Smooth muscle cell of the brain vasculature (primary cell): ENCODE measurements at places on chromosomes 11 and 22.

DNA sequence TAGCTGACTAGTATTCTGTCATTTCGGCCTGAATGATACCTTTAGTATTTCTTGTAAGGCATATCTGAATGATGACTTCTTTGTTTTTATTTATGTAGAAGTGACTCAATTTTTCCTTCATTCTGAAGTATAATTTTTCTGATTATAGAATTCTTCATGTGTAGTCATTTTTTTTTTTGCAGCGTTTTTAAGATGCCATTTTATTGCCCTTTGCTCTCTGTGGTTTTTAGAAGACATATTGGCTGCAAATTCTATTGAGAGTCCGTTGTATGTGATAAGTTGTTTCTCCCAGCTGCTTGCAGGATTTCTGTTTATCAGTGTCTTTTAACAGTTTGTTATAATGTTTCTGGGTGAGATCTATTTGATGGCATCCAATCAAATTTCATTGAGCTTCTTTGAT lies 1224.8 kb downstream of the JRKL start:
- DNase-seq, result no peak

- no peak for DNase-seq
Observed at GRCh38 chr22:46394622-46395021, 59.1 kb downstream of the TRMU start.

DNA sequence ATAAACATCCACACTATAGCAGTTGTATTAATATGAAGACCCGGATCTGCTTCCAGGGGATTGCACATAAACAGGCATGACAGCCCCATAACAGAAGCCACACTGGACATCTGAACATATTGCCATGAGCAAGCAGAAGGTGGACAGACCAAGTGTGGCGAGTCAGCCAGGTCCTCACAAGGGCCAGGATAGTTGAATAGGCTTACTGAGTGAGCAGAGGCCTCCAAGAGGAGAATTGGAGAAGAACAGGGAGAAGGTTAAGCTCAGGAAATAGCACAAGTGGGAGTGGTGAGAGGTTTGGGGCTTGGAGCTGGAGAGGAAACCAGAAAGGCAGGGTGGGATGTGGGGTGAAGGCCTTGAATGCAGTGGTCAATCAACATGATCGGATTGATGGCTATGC lies 10.8 kb downstream of the SLC35C1 start:
- no peak for DNase-seq

DNA sequence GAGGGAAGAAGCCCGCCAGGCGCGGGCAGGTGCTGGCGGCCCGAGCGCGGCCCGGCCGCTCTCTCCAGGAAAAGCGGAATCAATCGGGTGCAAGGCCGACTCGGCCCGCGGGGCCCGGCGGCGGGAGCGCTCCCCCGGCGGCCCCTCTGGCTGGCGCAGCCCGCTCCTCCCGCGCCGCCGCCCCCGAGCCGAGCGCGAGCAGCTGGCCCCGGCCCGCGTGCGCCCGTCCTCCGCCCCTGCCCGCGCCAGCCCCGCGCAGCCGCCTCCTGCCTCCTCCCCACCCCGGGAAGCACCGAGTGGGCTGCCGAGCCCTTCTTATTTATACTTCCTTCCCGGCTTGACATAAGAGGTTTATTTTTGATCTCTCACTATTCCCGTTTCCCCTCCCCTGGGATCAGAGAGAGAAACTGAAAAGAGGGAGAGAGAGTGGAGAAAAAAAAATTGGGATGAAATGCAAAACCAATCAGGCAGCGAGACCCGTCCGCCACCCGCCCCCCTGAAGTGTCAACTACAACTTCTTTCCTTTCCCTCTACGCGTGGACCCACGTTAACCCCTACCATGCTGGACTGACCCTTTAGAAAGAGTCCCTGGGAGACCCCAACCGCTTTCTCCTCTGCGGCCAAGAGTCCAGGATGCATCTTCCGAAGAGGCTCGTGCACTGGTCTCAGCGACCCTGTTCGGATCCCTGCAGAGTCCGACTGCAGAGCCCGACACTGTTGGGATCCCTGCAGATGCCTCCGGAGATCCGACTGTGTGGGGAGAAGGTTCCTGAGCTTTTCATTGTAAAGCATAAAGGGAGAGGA lies at the start of gene ADAMTS8:
Gene ADAMTS8 (minus strand): TSS at position 294 of the 804 bp plus-strand sequence. CDS start 323 bp downstream, outside the sequence.
- DNase-seq, result no peak

DNA sequence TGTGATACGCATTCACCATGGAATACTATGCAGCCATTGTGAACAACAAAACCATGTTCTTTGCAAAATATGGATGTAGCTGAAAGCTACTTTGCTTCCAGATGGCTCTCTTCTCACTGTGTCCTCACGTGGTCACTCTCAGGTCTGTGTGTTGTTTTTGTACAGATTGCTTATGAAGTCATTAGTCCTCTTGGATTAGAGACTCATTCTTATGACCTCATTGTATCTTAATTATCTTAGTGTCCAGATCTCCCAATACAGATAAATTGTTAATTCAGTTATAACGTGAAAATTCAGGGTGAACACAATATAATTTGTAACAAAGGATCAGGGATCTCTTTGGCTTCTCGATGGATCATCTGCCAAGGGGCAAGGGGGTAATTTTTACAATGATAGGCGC lies 100.4 kb upstream of the TOP3B start:
- DNase-seq, result no peak

DNA sequence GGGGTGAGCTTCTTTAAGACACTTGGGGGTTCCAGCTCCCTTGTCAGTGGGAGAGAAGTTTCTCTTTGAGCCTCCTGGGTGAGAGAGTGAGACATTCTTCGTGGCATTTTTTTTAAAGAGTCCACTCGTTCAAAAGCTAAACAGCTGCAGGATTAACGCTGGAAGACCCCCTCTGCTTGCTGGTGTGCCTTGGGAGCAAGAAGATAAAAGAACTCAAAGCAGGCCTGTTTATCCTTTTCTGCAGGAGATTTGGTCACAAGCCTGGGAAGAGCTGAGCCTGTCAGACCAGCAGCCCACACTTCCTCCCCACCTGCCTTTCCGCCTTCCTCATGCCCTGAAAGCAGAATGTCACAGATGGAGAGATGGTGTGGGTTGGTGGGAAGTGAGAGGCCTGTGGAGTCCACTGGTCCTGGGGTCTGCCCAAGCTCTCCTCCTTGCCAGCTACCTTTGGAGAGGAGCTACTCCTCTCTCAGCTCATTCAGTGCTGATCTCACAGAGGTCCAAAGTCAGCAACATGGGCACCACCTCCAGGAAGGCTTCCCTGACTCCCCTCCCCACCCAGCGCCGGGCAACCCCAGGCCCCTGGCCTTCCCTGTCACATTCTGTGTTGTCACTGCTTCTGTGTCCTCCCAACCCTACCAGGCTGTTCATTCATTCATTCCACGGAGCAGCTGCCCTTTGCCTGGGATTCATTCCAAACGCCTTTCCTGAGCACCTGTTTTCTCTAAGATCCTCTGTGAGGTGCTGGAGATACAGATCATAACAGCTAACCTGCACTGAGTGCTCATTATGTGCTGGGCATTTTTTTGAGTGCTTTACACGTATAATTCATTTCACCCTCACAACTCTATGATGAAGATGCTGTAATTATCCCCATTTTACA lies 6.7 kb downstream of the GDPD5 start:
- DNase-seq, result no peak

DNA sequence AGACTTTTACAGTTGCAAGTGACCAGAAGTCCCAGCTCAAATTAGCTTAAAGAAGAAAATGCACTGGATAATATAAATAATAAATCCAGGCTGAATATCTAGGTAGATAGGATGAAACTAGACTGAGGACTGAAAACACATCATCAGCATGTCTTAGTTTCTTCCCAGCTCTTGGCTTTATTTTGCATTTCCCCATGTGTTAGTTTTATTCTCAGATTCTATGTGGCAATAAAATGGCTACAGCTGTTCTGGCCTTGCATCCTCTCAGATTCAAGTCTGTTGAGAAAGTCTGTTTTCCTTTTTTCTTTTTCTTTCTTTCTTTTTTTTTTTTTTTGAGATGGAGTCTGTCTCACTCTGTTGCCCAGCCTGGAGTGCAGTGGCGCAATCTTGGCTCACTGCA lies 22.6 kb upstream of the CAT start:
- no peak for DNase-seq

DNA sequence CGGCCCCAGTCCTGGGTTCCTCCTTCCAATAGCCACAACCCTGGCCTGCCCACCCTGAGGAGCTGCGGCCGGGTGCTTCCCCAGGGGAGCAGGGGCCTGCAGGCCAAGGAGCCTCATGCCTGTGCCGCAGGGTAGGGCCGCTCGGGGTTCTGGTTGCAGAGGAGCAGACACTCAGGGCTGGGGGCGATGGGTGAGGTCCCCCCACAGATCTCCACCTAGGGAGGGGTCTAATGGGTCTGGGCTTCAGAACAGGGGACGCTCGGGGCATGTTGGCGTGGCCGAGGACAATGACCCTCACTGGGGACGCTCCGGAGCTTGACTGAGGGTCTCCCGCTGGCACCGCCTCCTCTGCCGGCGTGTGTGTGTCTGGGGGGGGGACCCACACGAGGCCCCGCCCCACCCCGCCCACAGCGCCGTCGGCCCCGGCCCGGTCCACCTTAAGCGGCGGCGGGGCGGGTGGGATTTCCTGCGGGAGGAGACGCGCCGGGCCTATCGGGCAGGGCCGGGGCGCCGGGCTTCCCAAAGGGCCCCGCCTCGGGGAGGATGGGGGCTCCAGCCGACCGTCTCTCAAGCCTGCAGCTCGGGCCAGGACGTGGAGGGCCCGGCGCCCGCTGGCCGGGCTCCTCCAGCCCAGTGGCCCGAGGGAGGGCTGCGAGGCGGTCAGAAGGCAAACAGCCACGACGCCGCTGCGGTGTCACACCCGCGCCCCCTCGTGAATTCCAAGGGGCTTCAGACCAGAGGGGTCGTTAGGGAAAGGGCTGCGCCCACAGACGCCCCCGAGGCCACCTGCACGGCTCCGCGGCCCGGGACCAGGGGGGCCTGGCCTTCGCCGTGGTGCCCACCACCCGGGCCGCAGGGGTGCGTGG lies 640 bp upstream of the ZDHHC8 start:
- DNase-seq, result peak; percentile 43

DNA sequence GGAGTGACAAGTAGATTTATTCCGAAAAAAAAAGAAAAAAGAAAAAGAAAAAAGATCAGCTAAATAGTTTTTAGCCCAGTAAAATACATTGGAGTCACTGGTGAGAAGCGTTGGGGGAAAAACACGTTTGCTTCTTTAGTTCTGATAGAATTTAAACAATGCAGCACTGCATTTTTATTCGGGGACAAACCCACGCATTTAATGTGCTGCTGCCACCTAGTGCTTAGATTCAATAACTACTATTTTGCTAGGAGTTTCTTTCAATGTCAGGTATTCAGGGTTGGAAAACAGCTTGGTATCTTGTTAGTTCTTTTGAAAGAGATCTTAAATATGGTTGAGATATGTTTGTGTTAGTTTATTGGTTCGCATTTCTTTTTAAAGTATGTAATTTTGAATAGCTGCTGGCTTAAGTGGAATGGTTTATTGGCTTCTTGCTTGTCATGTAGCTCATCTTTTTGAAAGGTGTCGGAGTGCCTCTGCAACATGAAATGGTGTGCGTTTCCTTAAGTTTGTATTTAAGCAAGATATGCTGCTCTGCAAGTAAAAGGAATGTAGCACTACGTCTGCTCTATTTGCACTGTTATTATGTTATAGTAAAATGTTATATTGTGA lies 41.9 kb downstream of the SVIP start:
- peak; percentile 20 for DNase-seq

- DNase-seq, result no peak
Observed at GRCh38 chr22:39219071-39220039, 25.4 kb downstream of the PDGFB start.
